ENCODE measurements at places on chromosomes 3 and 15. TPM values are rescaled to one million over a fixed set of nuclear protein-coding genes. Genes with fewer than 3 reads are reported as not detected.

Gene ALDH1L1
- not detected for total RNA-seq

Gene HHLA2
- total RNA-seq: 0.84 TPM

Gene CA12
- not detected for total RNA-seq

- no peak overlapping the region for H3K27ac ChIP-seq
- no peak for DNase-seq
- no peak overlapping the region for H3K4me3 ChIP-seq
- no peaks in the 10 kb centered on the region for H3K27me3 ChIP-seq
Observed at GRCh38 chr15:35134299-35134698, 49.2 kb upstream of the NANOGP8 start.

- H3K36me3 ChIP-seq: no peaks in the 10 kb centered on the region
- H3K27ac ChIP-seq: no peak overlapping the region
- H3K4me1 ChIP-seq: no peaks in the 10 kb centered on the region
- DNase-seq: no peak
- no peak overlapping the region for H3K4me3 ChIP-seq
Observed at GRCh38 chr3:163916596-163917560, 1161.4 kb downstream of the SI start.
